GM12891 (cell line): ENCODE measurements at places on chromosomes 1 and 21.

DNA sequence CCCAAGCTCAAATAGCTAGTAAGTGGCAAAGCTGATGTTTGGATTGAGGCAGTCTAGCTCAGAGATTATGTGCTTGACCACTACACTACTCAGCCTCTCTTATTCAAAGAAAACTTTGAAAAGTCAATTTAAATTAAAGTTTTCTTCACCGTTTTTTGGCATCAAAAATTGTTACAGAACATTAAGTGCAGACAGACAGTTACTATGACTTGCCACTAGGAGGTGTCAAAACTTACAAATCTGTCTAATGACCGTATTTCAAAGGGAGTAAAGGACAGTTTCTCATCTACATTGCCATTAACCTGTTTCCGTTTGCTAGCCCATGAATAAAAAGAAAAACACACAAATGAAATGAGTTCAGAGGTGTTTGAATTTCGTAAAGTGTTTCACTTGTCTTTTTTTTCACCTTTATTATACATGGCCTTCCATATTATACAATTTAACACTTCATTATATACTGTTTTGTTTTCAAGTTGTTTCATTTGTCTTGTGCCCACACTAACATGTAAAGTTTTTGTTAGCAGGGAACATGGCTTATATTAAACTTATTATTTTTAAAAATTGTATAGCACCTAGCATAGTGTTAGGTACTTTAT lies 57.4 kb upstream of the MTF2 start:
- DNase-seq = peak; percentile 33

DNA sequence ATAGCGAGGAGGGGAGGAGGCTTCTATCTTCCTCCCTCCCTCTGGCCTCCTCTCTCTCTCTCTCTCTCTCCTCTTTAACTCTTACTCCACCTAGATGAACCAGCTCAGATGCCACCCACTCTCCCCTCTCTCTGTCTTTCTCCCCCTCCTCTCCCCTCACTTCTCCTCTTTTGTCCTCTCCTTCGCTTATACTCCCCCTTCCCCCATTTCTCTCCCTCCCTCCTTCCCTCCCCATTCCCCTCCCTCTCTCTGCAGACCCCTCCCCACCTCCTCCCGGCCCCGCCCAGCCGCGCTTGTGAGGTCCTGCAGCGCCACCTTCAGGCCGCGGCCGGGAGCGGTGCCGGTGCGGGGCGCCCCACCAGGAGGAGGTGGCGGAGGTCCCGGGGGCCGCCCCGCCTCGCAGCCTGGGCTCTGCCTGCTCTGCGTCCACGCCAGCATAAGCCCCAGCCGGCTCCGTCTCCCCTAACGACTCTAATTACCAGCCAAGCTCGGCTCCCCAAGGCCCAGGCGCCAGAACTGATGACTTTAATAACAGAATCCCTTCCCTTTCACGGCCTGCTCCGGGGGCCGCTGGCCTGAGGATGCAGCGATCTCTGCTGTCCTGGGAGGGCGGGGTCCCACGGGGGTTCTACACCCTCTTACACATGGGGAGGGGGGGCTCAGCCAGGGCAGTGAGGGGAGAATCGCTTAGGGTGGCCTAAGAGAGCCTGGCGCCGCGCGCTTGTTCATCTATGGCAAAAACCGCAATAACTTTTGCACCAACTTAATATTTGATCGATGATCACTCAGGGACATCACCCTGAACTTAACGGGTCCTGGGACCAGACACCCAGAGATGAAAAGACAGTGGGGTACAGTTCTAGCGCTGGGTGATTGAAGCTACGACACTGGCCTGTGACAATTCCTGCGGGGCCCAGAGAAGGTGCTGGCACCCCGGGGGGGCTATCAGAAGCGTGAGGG lies 637.3 kb downstream of the MATN1 start:
- DNase-seq = peak; percentile 53

DNA sequence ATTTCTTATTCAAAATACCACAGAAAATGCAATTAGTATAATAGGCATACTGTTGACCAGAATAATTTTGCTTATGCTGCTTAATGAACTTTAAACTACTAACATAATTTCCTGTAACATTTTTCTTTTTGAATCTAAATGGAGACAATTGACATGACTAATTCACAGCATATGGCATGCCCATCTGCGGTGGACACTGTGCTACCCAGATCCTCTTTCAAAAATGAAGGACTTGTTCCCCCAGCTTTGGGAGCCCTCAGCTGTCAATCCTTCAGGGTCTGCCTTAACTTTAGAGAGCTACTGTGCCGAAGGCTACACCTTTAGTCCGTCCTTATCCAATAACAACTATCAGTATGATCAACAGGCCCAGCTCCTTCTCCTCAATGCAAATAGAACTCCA lies 789.0 kb downstream of the PLA2G4A start:
- DNase-seq = no peak

- DNase-seq = no peak
These were observed 258.4 kb upstream of the ZRANB2 start for GRCh38 chr1:71339238-71339637.

GRCh38 chr21:28454564-28455252 lies 538.0 kb downstream of the LTN1 start:
- no peak for DNase-seq

GRCh38 chr1:173270243-173270642 lies 63.1 kb upstream of the TNFSF4 start:
- no peak for DNase-seq

DNA sequence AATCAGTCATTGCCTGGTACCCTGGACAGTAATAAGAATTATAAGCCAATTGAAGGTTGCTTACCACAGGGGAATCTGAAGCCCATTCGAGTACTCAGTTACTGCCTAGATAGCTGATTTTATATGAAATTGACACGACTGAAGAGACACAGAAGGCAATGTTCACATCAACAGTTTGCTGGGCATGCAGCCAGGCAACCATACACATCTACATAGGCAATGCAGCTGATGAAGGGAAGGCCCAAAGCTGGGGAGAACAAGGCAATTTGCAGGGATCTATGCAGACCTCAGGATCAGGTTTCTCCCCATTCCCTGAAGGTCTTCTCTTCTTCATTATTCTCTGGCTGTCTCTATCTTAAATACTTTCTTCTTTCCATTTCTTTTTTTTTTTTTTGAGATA lies 448.7 kb downstream of the PTBP2 start:
- DNase-seq = no peak

GRCh38 chr1:39196244-39197215 lies 8.0 kb upstream of the MACF1 start:
- DNase-seq = no peak

DNA sequence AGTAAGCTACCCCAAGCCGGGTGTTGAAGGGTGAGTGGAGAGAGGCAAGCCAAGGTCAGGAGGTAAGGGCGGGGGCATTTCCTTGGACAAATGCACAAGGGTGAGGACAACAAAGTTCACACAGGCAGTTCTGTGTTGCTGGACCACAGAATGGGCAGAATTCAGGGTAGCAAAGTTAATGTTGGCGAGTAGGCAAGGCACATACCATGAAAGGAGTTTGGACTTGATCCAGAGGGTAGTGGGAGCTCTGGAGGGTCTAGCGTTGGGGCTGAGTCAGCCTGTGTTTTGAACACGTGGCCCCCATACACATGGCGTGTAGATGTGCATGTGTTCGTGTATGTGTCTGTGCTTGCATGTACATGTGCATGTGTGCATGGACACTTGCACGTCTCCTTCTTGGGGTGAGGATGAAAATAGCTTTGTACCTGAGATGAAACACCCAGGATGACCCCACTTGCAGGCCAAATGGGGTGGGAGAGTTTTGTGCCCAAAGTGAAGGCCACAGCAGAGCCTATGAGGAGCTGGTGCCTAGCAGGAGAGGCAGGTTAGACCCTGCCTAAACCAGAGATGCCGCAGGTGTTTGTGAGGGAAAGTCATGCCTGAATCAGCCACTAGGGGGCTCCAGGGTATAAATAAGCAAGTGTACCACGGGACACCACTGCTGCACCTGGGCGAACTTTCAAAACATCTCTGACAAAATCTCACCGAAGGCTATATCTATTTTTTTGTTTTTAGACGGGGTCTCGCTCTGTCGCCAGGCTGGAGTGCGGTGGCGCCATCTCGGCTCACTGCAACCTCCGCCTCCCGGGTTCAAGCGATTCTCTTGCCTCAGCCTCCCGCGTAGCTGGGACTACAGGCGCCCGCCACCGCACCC lies 21.8 kb downstream of the SLC27A3 start:
- peak; percentile 84 for DNase-seq

DNA sequence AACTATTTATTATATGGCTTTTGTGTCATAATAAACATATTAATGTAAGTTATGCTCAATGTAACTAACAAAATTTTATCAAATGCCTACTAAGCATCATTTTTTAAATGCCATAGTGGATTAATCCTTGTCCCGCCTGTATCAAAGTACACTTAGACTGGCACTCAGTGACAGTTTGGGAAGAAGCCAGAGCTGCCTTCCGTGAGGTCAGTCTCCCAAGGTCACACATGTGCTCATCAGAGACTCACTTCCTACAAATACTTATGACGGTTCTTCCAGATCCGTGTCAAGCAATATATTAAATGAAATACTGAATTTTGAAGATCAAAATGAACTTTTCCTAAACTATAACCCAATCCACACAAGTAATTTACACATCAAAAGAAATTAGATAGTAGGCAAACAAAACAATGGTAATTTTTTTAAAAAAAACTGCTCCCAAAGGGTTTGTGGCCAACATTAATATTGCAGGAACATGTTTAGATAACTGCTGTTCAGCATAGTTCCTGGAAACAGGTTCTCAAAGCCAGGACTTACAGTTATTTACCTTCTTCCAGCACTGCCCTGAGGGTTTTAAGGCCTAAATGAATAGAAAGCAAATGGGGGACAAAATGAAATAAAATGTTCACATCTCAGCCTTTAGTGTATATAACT lies 27.2 kb downstream of the WLS start:
- no peak for DNase-seq

GRCh38 chr1:82950606-82951200 lies 1048.2 kb downstream of the TTLL7 start:
- DNase-seq = no peak

DNA sequence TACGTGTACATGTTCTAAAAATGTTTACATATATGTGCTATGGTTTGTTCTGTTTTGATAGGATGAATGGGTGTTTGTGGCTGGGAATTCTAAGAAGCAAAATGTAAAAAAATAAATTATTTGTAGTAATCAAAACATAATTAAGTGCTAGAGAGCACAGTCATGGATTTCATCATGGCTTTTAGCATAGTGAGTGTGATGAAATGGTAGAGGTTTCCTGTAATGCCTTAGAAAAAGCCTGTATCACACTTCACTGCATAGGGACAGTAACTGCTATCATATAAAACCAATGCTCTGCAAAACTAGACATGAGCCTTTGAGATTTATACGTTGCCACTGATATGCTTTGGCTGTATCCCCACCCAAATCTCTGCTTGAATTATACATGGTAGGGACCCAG lies 99.8 kb downstream of the PTGER3 start:
- DNase-seq = no peak

DNA sequence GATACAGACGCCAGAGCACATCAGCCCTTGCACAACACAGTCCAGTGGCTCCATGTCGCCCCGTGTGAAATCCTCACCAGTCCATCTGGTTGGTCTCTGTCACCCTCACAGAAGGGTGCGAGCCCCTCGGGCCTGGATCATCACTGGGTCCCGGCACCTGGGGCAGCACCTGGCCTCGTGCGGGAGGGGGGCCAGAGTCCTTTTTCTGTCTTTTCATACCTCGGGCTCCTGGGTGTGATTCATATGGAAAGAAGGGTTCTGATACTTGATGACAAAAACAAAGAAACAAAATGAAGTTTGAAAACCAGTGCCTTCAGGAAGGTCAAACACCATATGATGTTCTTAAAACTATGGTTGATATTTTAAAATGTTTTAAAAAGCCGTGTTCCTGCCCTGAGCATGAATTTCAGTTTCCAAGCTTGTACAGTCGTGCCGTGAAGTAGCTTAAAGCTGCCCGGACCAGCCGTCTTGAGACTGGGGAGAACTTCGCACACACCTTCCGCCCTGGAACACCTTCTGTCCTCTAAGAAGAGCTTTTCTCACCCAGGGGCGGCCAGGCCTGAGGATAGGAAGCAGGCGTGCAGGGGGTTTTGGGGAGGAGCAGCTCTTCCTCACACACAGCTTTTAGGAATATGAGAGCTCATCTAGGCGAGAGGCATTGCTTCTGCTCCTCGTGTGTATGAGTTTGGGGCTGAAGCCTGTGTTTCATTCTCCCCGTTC lies 35.2 kb downstream of the SLC37A1 start:
- DNase-seq = no peak

DNA sequence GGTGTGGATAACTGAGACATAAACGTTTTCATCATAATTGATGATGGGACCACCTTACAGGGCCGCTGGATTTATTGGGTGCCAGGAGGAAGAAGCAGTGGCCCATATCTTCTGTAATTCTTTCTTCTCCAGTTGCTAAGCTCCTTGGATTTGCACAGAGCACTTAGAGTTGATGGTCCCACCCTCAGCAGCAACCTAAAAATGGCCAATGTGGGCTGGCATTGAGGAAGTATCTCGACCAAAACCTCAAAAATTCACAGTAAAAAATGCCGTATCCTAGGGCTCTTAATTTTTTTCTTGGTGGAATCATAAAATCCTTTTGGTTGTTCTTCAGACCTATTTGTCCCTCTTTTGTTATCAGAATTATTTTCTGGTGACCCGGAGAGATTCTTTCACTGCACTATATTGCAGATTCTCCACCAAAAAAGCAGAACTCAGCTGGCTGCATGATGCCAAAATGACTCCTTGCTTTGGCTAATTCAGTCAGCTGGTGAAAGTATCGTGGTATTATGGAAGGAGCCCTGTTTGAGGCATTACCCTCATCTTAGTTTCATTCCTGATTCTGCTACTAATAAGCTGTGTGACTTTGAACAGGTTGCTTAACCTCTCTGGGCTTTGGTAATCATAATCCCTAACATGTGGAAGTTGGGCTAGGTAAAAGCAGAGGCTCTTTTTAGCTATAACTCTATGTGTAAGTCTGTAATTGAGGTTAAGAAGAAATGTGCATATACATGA lies 27.6 kb downstream of the KIRREL1 start:
- no peak for DNase-seq

DNA sequence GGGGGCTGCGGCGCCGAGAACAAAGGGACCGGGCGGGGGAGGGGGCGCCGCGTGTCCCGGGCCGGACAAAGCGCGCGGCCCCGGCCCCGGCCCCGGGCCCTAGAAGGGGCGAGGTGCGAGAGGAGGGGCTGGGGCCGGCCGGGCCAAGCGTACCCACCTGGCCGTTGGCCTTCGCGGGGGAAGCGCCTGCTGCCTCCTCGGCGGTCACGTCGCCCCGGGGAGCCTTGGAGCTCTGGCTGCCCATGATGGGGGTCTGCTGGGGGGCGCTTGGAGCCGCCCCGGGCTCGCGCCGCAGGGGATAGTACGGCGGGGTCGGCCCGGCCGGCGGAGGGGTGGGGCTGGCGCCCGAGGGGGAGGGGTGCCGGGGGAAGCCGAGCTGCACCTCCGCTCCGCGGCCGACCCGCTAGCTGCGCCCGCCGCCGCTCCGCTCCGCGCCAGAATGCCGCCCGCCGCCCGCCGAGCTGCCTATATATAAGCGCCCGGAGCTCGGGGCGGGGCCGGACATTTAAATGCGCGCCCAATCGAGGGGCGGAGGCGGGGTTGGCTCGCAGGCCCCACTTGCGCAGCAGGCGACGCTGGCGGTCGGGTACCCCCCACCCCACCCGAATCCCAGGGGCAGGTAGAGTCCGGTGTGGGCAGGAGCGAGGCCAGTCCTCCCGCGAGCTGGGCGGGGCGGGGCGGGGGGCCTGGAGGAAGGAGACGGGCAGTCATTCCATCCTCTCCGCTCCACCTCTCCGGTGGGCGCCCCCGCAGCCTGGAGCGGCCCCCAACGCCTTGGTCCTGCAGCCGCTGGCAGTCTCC lies at the start of gene MARCKSL1:
MARCKSL1 (minus strand) TSS at position 444 of the 801 bp plus-strand sequence; CDS start at position 244, 200 bp downstream.
- DNase-seq = peak; percentile 76
